Renal cortex interstitium (tissue), 15 donors: ENCODE measurements at places on chromosomes 5 and 9. TPM values are rescaled to one million over a fixed set of nuclear protein-coding genes. Genes with fewer than 3 reads are reported as not detected.

The PCDHA8 gene
- polyA plus RNA-seq: 0.09 TPM

The RIMOC1 gene
- polyA plus RNA-seq: 29.8 TPM

The UGT3A1 gene
- polyA plus RNA-seq: 94.7 TPM

The SEMA4D gene
- polyA plus RNA-seq: 49.1 TPM

The FOXD4L5 gene
- polyA plus RNA-seq: 0.24 TPM

The NFX1 gene
- polyA plus RNA-seq: 35.0 TPM

The PCDH12 gene
- polyA plus RNA-seq: 15.5 TPM

The MVB12B gene
- polyA plus RNA-seq: 15.4 TPM

The PGM5 gene
- polyA plus RNA-seq: 35.4 TPM

The ZNF300 gene
- polyA plus RNA-seq: 40.1 TPM

- no peak for DNase-seq
Measured at GRCh38 chr5:130335117-130335516, 430.9 kb downstream of the CHSY3 start.

- peak; percentile 34 for DNase-seq
Measured at GRCh38 chr5:147576646-147577535, 67.0 kb upstream of the DPYSL3 start.

DNA sequence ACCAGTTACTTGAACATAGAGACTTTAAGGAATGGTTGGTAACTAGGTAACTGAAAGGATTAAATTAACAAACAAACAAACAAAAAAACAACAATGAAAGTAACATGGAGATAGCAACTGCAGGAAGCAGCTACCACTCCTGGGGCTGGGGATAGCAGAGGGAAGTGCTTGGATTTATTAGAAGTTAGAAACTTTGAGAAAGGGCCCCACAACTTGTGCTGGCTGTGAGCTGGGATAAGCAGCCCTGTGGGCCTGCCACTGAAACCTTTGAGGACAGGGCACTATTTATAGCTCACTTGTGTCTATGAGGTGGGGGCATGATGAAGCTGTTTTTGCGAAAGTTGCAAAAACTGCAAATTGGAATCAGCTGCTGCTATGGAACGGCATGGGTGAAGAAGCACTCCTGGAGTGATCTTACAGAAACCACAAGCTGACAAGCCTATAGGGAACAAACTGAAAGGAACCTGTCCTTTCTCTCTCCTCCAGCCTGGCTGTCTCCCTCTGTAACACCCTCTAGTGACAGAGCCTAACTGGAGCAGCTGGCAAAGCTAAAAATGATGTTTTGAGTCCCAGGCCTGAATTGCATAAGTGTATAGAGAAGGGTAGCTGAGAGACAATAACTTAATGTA is 91.4 kb upstream of the RANBP6 start:
- DNase-seq: peak; percentile 18

- DNase-seq: no peak
Measured at GRCh38 chr9:126874546-126875314, 14.3 kb downstream of the ZBTB34 start.

GRCh38 chr5:119411361-119412278 is 40.7 kb upstream of the HSD17B4 start:
- DNase-seq: peak; percentile 67

DNA sequence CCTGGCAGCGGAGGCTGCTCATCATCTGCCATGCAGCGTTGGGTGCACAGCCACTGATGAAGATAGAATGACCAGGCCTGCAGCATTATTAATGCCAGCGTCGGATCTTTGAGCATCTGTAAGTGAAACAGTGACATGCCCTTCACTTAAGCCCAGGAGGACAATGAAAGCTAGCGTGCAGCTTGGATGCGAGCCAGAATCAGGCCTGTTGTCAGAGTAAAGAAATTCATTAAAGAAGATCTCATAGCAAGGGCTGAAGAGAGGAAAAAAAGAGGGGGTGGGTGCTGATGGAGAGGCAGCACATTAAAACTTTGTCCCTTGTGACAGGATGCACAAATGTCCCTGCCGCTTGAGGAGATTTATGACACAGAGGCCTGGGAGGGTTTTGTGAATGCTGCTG is 186.1 kb upstream of the MAST4 start:
- no peak for DNase-seq

- DNase-seq: no peak
Measured at GRCh38 chr9:112725961-112726360, 8.0 kb upstream of the INIP start.

- no peak for DNase-seq
Measured at GRCh38 chr5:173944511-173944910, 44.5 kb upstream of the C5orf47 start.

DNA sequence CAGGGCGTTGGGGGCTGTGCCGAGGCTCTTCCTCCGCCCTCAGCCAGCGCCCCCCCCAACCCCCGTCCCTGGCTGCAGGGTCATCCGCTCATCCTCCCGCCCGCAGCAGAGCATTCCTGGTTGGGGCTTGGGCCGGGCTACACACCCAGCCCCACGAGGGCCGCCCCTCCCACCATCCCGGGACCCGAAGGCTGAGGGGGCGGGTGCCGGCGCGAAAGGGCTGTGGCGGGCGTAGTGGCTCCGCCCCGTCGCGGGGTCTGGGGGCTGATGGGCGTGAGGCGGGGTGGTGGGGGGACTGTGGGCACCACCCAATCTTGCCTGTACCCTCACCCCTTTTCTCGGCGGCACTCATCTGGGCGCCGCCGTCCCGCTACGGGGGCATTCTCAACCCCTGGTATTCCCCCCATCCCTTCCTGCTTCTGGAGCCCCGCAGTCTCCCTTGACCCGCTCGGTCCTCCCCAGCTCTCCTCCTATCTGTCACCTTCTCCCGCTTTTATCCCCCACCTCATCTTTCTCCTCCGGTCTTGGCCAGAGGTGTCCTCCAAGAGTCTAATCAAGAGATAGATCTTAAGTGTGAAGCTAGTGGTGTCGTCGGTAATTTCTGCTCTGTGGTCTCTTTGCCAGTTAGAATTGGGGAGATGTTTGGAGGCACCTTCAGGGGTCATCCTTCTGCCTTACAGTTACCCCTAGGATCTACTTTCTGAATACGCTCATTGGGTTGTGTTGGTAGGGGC is 1.6 kb downstream of the FER start:
- peak; percentile 12 for DNase-seq

GRCh38 chr5:54317511-54318260 is 7.3 kb upstream of the ARL15 start:
- DNase-seq: no peak

GRCh38 chr9:91120200-91120599 is 241.5 kb downstream of the AUH start:
- no peak for DNase-seq

DNA sequence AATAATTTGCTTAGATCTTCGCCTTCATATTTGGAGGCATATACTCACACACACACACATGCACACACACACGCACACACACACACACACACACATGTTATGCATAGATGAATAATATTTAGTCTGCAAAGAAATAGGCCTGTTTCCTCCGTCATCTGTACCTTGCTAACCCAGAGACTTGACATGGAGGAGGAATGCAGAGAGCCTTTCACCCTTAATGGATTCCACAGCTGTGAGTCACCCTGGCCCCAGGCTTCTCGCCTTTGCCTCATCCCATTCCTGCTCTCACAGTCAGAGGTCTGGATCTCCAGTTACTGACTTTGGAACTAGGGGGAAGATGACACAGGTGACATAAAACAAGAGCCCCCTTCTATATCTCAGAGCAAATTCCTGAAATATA is 29.7 kb downstream of the ZNF462 start:
- no peak for DNase-seq

- DNase-seq: no peak
Measured at GRCh38 chr9:126797903-126798302, 6.9 kb upstream of the ZBTB43 start.

DNA sequence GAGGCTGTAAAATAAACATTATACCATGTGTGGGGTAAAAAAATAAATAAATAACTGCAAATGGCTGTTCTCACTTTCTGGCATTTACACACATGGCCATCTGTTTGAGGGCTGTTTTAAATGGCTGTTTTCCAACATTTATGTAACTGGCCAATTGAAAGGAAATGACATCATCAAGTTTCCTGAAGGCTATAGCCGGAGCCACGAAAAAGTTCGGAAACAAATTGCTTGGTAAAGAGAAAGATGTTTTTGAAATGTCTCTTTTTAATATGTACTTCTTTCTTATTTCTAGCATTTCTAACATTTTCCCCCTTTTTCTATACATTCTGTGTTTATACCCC is 95.4 kb upstream of the DAB2 start:
- DNase-seq: peak; percentile 47

DNA sequence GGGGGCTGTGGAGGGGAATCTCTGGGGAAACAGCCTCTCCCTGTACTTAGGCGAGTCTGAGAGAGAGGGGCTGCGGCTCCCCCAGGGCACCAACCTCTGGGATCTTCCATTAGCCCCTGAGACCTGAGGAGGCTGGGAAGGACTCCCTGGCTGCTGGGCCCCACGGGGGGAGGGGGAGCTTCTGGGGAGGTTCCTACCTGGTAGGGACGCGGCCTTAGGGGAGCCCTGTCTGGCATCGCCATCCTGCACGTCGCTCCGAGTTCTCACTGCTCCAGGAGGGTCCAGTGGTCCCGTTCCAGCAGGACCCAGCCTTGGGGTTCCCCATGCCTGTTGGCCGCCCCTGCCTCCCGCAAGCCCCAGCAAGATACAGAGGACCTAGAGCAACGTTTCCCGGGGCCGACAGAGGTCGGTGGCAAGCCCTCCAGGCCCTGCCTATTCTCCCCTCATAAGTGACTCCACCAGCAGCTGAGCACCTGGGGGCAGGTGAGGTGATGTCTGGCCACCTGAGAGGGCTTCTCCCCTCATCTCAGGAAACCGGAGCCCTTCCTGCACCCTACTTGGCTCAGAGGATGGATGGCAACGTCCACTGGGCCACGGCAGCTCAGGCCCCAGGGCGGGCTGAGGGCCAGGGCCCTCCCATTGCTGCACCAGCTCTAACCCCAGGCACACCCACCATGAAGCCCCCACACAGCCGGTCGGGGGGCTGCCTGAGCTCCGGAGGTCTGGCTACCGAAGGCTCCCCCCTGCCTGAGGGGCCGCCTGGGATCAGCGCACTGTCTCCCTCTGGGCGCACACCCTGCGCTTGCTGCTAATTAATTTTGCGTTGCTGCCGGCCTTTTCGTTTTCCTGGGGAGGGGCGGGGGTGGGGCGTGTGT is 22.5 kb downstream of the TPPP start:
- no peak for DNase-seq

DNA sequence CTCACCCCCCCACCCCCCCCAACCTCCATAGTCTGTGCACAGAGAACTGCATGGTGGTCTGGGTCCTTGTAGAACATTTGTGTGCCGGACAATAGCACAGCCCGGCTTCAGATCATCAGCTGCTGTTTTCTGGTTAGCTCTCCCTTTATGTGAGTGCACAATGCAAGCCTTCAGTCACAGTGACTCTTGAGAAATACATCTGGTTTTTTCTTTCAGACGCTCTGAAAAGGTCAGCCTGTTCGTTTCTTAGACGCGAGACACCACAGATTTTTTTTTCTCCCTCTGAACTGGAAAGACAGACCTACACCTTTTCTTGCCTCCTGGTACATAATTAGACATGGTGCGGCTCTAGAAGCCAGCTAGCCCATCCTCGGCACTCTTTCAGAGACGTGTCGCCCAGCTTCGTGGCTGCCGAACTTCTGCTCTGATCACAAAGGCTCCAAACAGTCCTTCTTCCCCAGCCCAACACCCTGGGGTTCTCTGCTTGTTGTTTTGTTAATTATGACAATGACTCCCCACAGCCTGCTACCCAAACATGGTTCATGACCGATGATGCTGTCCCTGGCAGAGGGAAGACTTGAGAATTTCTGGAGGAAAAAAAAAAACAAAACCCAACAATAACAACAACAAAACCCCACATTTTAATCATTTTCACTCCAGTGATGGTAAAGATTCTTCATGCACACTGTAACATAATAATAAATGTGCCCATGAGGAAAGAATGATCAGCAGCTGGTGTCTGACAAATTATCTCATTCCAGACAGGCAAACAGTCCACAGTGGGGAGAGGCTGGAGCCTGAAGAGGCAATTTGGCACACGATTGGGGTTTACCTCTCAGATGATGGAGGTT is 241.4 kb upstream of the ZNF462 start:
- DNase-seq: no peak

DNA sequence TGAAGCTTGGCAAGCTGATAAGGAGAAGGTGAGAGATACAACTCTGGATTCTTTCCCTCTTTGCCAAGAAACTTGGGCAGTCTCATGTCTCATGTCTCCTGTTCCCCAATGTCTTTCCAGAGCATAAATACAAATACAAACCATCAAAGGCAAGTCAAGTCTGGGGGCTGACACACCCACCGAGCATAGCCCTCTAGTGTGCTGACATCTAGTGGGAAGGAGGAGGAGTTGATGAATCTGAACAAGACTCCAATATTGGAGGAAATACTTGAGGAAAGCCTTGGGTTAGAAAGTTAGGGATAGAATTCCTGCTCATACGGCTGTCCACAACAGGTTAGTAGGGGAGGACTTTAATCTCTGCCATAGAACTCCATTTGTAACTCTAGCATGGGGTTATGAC is 8.6 kb downstream of the MLANA start:
- DNase-seq: no peak

DNA sequence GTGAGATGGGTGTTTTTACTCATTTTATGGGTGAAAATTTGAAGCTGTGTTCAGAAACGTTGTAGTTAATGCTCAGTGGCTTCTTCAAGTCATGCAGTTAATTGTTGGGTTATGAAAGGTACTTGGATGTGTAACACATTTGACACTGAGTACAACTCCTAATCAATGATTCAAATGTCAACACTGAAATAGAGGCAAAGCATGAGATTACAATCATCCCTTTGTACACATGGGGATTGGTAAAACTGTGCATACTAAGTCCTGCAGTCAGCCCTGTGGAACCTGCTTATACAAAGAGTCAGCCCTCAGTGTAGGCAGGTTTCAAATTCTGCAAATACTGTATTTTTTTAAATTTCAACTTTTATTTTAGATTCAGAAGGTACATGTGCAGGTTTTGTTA is 3.3 kb downstream of the ABLIM3 start:
- no peak for DNase-seq

DNA sequence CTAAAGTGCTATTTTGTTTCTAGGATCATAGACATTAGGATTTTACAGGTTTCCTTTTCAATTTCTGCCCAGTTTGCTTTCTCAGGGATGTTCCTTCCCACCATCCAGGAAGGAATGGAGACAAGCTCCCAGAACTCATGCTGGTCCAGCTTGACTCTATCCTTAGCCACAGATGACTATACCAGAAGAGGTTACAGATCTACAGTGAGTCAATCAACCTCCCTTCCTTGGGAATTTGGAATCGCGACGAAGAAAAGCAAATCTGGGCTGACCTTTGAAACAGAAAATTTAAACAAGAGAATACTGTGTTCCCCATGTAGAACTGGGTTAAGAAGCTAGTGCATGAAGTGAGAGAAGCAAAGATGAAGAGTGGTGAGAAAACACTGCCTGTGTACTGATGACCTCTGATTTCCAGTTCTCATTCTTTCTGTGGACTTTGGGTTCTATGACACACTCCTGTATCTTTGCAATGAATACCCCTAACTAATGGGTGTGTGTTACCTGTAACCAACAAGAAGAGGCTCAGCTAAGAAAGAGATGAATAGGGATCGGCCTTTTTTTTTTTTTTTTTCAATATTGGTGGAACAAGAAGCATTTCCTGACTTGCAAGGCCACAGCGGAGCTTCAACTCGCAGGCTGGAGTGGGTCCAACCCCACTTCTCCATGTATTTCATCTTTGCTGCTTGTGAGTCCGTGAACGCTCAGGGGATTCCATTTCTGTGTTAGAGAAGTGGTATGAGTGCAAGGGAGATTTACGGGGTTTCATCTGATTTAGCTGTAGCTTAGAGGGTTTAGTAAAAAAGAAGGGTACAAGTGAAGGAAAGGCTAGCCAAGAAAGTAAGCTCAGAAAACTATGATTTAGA is 563.9 kb upstream of the CLINT1 start:
- DNase-seq: no peak

- DNase-seq: peak; percentile 65
Measured at GRCh38 chr5:98796197-98796972, 22.9 kb downstream of the RGMB start.

- DNase-seq: no peak
Measured at GRCh38 chr9:74610523-74611061, 113.5 kb downstream of the RORB start.
